GOT3 (cell line): ENCODE measurements at places on chromosomes 1 and 21.

- DNase-seq = no peak
Measured at GRCh38 chr1:233627376-233627775, 13.5 kb downstream of the KCNK1 start.

DNA sequence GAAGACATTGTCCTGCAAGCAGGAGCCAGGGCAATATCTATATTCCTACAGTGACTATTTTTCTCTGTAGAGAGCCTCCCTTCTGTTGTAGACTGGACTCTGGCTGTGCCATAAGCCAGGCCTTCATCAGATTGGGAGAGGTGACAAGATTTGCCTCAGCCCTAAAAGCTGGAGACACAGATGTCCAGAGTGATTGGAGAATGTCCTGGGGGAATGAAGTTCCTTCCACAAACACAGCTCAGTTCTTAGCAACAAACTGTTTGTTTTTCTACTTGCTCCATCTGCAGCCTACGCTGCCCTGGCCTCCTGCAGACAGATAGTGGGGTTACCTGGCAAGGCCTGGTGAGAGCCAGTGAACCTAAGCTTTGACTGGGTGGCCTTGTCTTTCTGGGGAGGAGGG lies 29.9 kb upstream of the SNX27 start:
- no peak for DNase-seq

DNA sequence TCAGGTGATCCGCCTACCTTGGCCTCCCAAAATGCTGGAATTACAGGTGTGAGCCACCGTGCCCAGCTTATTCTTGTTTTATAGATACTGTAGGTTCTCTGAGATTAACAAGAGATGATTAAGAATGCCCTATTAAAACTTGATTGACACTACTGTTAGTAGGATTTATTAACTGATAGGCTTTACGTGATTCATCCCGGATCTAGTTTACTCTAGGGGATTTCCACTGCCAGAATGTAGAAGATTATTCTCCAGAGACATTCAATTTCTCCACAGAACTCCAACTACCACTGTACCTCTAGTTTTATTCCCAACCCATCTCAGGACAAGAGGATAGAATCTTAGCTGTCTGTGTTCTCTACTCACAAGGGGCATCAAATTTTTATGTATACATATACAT lies 26.3 kb upstream of the RBM34 start:
- no peak for DNase-seq

DNA sequence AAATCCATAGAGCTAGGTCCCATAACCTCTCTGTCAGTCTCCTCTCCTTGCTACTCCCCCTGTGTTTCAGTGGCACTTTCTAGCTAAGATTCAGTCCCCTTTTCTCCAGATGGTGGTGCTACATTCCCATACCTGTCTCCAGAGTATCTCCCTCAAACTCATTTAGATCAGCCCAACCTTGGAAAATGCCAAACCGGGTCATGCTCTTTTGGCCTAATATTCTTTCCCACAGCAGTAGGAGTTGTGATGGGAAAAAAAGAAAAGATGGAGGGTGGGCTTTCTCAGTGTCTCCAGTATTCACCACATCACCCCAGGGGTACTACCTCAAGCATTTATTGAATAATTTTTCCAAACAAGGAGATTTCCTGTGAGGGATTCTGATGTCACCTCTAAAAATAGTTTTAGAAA lies 3.2 kb upstream of the RXFP4 start:
- DNase-seq = no peak

DNA sequence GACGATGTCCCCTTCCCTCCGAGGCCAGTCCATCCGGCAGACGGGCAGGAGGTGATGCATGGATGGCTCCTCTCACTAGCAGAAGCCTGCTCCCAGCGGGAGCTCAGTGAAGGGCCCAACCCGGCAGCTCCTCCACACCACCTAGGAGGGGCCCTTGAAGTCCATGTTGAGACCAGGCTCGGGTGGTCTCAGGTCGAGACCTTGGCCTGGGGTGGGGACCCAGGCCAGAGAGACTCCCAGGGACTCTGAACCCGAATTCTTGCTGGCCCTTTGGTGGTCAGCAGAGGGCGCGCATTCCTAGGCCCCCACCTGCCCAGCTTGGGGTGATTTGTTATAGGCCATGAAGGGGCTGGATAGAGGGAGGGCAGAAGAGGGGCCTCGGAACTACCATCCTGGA lies 642 bp upstream of the NT5C1A start:
- DNase-seq = no peak

DNA sequence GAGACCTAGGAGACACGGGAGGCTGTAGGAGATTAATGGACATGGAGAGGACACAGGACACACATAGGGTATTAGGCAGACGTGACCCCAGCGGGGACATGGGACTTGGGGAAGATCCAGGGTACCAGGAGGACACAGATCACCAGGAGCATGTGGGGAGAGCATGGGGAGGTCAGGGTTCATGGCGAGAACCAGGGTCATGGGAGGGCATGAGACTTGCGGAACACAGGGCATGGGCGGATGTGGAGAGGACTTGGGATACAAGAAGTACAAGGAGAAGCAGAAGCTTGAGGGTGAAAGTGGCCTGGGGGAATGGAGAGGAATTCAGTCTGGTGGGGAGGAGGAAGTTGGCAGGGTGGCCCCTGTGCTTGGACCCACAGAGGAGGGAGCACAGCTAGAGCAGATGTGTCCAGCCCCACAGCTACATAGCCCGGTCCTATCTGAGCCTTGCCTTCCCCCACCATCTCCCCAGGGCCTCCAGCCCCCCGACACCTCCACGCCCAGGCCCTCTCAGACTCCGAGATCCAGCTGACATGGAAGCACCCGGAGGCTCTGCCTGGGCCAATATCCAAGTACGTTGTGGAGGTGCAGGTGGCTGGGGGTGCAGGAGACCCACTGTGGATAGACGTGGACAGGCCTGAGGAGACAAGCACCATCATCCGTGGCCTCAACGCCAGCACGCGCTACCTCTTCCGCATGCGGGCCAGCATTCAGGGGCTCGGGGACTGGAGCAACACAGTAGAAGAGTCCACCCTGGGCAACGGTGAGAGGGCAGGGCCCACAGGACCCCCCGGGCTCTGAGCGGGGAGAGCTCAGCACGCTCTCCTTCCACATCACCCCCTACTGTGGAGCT lies 12.1 kb downstream of the TIE1 start:
- DNase-seq = no peak

GRCh38 chr1:161736335-161736969 lies 13.1 kb upstream of the DUSP12 start:
- no peak for DNase-seq

DNA sequence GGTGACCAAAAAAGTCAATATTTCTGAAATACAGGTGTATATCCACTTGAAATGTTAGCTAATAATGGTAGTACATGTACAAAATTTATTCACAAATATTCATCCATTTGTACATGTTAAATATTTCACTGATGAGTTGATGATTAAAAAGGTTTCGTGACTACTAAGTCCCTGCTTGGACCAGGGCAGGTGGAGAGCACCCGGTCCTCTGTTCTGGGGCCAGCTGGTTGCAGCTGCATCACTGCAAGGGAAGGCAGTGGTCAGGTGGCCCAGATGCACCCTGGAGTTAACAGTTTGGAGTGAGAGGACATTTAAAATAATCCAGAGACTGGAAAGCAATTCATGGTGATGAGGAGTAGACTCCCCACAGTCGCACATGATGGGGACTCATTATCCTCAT lies 141.2 kb downstream of the ZBTB18 start:
- no peak for DNase-seq

DNA sequence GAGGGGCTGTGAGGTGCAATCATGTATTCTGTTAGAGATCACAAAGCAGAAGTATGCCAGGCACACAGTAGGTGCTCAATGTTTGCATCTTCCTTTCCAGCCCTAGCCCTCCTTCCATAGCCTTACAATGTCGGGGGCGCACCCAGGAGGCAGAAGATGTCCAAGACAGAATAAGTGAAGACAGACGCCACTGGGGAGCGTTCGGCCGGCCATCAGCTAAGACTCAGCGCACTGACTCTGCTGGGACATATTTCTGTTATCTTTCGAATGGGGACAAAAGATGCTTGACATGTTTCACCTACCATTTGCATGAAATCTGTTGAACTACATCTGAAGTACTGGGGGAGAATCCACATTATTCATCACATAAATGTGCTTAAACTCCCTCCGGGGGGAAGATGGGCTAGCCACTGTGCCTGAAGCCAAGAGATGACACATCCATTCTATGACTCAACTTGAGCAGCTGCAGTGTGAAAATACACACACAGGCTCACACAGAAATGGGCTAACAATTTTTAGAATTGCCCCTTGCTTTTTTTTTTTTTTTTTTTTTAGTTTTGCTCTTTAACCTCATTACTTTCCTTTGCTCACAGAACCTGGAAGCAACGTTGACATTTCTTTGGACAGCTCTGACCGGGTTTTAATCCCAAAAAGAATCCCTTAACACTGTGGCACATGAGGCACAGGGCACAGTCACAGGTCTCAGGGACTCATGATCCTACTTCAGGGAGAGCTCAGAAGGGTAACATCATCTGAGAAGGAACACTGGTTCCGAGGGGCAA lies 7.9 kb downstream of the TIAM1 start:
- DNase-seq = peak; percentile 12

- DNase-seq = no peak
Measured at GRCh38 chr1:204617256-204618147, 68.0 kb downstream of the LRRN2 start.

DNA sequence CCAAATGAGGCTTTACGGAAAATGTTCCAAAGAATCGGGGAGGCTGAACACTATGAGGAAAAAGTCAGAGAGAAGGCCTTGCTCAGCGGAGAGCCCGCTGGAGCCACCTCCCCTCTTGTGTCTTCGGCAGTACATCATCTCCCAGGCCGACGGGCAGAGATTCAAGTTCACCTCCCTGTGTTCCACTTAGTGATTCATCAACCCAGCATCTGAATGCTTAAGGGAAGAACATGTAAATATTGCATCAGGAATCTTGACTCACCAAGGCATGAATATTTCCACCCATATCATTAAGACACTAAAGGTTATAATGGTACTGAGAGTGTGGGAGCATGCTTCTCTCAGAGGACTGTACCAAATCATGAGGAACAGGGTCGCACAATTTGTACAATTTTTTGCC lies 172.5 kb downstream of the ST6GALNAC5 start:
- DNase-seq = no peak

- DNase-seq = no peak
Measured at GRCh38 chr1:100950781-100951180, 54.9 kb downstream of the SLC30A7 start.

DNA sequence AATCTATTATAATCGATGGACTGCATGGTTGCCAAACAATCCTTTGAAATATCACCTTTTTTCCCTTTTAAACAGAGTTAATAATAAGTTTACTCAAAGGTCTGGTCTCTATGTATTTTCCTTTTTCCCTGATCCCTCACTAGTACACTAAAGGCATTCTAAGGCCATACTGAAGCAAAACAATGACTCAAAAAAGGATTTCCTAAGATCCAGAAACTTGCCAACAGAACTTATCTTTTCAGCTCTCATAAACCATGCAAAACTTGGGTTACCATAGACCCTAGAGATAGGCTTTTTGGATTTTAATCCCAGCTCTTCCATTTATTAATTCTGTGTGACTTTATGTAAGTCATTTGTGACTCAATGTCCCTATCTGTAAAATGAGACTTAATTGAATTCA lies 77.1 kb downstream of the IFI44 start:
- DNase-seq = no peak

- DNase-seq = no peak
Measured at GRCh38 chr1:156492013-156492590, 8.5 kb downstream of the MEF2D start.

GRCh38 chr21:41133874-41134522 lies 34.0 kb upstream of the BACE2 start:
- DNase-seq = no peak

DNA sequence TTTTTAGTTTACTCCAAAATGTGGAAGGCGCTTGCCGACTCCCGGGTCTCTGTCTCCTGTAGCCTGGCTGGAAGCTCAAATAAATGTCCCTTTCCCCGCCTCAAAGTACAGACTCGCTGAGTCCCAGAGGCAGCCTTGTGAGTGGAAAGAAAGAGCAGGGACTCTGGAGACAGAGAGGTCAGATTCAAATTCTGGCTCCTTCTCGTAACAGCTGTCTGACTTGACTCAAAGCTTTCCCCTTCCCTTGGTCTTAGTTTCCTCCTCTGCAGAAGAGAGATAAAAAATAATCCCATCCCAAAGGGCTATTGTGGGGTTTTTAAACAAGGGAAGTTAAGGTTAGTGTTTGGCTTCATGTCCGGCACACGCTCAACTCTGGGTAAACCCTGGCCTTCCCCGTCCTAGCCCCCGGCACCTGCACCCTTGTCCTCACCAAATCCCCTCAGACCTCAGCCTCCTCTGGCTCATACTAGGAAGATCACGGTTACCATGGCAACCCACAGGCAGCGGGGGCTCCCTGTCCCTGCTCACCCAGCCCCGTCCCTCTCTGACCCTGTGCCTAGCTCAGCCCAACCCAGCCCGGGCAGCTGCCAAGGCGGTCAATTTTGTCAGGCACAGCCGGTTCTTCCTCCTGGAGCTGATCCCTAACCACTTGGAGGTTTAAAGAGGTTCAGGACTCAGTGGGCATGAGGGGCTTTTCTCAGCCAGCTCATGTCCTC lies 49.2 kb upstream of the IGSF21 start:
- DNase-seq = no peak

DNA sequence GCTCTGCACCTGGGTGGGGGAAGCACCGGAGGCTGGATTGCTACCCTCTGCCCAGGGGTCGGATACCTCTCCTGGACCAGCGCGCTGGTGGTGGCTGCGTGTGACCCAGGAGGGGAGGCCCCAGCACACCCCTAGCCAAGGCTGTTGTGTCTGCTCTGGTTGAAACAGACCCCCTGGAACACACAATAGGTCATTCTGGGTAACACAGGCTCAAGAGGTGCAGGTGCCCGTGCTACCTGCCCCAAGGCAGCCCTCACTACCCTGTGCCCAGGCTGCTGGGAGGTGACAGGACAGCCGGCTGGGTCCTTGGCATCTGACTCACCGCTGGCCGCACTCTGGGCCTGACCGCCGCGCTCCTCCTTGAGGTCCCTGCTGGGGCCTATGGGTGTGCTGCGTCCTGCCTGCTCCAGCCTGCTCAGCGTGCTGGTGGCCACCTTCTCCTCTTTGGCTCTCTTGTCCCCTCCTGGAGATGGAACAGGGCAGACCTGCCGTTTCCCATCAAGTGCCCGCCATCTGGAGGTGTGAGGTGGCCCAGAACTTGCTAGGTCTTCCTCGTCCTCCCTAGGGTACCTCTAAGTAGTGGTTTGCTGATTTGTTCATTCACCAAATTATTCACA lies 30.0 kb downstream of the ZBTB17 start:
- no peak for DNase-seq

DNA sequence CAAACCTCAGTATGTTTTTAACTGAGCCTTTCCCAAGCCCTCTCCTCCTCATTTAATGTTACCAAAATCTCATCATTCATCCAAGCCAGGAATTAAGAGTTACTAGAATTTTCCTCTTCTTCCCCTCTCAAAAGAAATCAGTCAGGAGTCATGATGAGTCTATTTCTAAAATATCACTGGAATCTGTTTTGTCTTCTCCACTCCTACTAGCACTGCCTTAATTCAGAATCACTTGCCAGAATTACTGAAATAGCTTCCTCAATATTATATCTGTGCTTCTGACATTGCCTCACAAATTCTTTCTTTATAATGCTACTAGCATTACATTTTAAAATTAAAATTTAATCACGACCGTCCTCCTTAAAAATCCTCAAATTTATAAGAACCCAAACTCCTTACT lies 106.1 kb downstream of the PTGER3 start:
- DNase-seq = no peak

- no peak for DNase-seq
Measured at GRCh38 chr1:190022709-190023108, 455.0 kb downstream of the BRINP3 start.

- no peak for DNase-seq
Measured at GRCh38 chr1:165539306-165539705, 4.5 kb upstream of the LRRC52 start.
